ENCODE measurements at places on chromosomes 7 and 10. TPM values are rescaled to one million over a fixed set of nuclear protein-coding genes. Genes with fewer than 3 reads are reported as not detected.

The ZNF804B gene
- polyA plus RNA-seq = not detected

The CCDC3 gene
- not detected for polyA plus RNA-seq

The GPR15LG gene
- polyA plus RNA-seq = not detected

The HYAL4 gene
- not detected for polyA plus RNA-seq

The ZNF479 gene
- polyA plus RNA-seq = not detected

The TMEM72 gene
- polyA plus RNA-seq = not detected

The PNLIPRP2 gene
- polyA plus RNA-seq = not detected

The ATOH7 gene
- polyA plus RNA-seq = not detected

The PRKCQ gene
- 36.5 TPM for polyA plus RNA-seq

The SCART1 gene
- 0.74 TPM for polyA plus RNA-seq

The FXYD4 gene
- not detected for polyA plus RNA-seq

The ITIH5 gene
- polyA plus RNA-seq = not detected

The AKR1B15 gene
- polyA plus RNA-seq = not detected

The CLCN1 gene
- not detected for polyA plus RNA-seq

The STEAP1B gene
- polyA plus RNA-seq = not detected

The GLI3 gene
- 1.6 TPM for polyA plus RNA-seq

Data from immature natural killer cell (primary cell).